ENCODE measurements at places on chromosomes 5 and 9.

DNA sequence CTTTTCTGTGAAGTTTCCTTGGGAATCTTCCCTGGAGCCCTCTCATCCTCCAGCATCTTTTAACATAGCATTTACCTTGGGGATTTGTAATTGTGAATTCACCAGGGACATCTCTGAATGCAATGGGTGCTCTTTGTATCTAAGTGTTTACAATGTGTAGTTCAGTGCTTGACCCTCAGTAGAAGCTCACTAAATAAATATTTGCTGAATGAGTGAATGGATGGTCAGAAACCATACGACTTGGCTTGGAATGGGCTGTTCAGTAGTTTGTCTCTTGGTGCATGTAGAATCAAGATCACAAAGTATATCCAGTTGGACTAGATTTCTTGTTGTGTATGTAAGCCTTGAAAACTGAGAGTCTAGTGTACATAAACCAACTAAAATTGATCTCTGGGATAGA, 81.8 kb upstream of the MEF2C start:
- peak; percentile 67 for DNase-seq

DNA sequence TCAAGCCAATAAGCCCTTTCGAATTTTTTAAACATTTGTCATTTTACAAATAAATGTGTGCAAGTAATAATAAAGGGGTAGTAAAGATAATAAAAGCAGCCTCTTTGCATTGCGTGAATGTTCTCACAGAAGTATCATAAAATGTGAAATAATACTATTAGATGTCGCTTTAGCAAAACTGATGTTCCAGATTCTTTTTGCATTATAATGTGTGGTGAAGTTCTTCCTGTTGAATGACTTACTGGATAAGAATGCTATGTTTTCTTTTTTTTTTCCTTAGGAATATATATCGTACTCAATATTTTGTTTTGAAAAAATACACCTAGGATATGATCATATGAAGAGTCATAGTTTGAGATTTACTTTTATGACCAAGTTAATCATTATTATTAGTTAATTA, 85.2 kb upstream of the CDH12 start:
- DNase-seq: no peak

DNA sequence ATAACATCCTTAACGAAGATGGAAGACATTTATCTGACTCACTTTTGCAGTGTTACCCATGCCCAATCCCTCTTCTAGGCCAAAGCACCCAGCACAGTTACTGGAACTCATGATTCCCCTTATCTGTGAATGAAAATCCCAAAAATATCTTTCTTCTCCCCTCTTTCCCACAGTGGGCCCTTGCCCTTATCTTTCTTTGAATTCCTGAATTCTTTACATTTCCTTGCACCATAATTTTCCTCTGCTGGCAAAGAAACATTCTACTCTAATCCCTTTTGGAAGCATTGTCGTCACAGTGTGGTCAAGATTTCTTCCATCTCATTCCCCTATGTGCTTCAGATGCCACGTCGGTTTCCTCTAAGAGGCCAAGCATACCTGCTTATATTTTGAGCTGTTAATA, 135.9 kb upstream of the LIFR start:
- no peak for DNase-seq

- no peak for DNase-seq
These were observed 331.2 kb upstream of the DAB2 start for GRCh38 chr5:39755986-39756385.

DNA sequence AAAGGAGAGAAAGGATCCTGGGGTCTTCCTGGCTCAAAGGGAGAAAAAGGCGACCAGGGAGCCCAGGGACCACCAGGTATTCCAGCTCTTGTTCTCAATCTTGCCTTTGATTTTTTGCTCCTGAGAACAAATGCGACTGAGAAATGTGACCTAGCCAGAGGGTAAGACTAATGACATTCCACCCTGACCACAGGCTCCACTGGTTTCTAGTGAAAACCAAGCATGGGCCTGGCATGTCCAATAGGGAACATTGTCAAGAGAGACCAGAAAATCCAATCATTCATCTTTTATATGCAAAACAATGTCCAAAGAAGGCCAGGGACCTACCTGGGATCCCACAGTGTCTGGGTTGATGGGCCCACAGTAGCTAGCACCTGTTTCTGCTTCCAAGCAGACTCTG, 50.3 kb upstream of the TGFBR1 start:
- no peak for DNase-seq

DNA sequence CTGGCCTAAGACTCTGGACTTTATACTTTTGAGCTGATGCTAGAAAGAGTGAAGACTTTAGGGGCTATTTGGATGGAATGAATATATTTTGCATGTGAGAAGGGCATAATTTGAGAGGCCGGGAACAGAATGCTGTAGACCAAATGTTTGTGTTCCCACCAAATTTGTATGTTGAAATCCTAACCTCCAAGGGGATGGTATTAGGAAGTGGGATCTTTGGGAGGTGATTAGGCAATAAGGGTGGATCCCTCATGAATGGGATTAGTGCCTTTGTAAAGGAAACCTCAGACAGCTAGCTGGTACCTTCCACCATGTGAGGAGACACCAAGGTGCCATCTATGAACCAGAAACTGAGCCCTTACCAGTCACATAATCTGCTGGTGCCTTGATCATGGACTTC, 165.1 kb upstream of the S1PR3 start:
- DNase-seq: no peak

DNA sequence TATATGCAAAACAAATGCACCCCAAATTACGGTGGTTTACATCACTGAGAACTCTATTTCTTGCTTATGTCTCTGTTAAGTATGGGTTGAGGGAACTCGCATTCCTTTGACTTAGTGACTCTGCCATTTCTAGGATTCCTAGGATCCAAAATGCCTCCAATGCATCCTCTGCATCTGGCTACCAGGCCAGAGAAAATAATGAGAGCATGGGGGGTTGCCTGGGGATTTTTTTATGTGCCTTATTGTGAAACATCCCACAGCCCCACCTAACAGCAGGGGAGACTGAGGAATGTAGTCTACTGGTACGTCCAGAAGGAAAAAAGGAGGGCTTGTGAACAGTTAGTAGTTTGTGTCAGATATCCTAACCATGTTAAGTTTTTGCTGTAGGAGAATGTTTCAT, 466.0 kb upstream of the ARRDC3 start:
- DNase-seq: no peak

- DNase-seq: no peak
These were observed 15.4 kb upstream of the ZNF622 start for GRCh38 chr5:16480821-16481538.

DNA sequence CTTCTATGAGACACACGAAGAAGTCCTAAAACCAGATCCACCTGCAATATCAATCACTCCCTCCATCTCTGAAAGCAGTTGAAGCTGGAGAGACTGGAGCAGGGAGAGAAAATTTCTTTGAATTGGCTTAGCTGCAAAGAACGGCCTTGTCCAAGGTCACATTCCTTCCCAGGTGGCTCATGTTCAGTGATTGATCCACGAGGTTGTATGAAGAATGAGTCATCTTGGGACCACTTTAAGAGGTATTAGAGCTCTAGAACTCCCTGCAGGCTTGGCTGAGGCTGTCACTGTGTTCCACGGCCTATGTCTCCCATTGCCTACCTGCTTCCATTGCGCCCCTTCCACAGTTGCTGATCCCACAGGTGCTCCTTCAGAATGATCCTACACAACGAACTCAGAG, 68.2 kb downstream of the HMHB1 start:
- DNase-seq: no peak

DNA sequence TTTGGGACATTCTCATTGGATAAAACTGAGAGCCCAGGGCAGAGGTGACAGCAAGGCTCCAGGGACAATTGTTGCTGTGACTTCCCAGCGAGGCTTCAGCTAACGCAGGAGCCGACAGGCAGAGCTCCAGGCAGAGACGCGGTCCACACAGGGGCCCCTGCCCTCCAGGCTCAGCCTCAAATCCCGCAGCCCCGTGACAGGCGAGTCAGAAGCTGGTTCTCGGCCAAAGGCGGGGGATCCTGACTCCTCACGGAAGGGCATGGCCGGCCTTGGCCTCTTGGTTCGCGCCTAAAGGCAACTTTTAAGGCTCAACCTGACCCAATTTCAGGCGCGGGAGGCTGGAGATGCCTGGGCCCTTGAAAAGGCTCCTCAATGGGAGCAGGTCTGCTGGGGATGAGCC, 21.3 kb downstream of the SLC12A7 start:
- DNase-seq: no peak

- DNase-seq: no peak
These were observed 18.9 kb downstream of the SQSTM1 start for GRCh38 chr5:179839328-179840256.

GRCh38 chr5:83253720-83254119, 176.4 kb downstream of the XRCC4 start:
- DNase-seq: no peak

DNA sequence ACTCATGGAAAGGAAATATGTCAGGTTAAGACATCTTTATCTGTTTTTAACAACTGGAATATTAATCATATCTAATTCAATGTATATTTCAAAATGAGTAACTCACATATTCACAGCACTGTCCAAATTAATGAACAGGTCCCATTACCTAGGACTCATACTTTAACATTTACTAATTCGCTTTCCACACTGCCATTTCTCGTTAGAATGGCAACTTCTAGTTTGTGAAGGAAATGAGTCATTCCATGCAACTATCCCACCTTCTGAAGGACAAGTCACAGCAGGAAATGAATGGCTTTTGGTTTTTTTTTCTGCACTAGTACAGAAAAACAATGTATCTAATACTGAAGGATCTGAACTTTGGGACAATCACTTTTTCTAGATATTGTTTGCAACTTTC, 24.6 kb upstream of the IFNK start:
- no peak for DNase-seq

DNA sequence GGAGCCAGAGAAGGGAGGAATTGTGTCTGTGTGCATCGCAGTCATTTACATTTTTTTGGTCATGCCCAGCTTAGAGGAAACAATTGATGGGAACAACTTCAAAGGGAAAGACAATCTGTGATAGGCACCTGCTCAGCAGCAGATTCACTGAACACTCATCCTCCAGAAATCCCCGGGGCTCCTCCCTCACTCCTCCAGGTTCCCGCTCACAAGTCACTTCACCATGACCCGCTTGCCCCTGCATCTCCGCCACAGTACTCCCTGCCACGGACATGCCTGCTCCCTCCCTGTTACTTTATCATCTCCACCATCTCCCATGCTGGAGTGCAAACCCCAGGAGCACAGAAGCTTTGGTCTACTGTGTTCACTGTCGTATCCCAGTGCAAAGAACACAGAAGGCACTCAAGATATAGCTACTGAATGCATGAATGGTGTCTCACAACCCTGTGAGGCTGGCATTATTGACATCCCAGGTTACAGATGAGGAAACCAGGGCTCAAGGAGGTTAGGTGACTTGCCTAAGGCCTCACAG, 16.2 kb downstream of the LHX6 start:
- no peak for DNase-seq

DNA sequence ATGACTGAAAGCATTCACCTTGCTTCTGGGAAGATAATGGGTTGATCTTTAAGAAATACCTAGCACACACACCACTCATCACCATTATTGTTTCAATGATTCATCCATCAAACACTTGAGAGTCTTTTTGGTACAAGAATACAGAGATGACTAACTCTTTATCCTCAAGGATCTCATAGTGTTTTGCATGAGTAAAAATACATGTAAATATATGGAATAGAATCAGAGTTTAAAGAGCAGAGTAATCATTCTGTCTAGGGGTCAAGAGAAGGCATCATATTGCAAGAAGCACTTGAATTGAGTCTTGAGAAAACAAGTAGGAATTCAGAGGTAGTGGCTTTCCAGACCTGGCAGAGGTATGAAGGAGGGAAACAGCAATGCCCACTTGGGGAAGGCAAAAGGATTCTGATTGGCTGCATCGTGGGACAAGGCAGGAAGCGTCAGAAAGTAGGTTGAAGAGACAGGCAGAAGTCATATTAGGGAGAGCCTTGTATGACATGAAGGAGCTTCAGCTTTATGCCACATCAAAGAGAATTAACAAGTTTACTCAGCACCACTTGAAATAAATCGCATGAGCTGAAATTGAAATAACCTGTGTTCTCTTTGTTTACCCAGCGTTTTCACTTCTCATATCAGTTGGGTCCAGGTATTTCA, 542.5 kb downstream of the TLE1 start:
- DNase-seq: peak; percentile 84

DNA sequence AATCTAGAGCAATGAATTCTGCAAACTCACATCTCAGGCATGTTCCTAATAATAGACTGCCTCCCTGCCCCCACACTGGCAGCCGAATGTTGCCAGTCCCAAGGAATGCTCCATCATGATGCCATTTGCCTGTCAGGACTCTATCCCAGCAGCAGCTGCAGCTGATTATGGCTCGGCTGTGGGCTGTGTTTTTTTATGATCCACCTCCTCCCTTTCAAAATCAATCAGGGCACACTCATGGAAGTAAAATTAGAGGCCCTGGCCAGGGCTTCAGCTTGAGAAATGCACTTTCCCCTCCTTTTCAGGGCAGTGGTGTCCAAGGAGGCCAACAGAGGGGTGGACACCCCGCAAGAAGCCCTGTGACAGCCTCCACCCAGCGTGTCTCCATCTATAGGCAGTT, 176.7 kb upstream of the S1PR3 start:
- DNase-seq: no peak

DNA sequence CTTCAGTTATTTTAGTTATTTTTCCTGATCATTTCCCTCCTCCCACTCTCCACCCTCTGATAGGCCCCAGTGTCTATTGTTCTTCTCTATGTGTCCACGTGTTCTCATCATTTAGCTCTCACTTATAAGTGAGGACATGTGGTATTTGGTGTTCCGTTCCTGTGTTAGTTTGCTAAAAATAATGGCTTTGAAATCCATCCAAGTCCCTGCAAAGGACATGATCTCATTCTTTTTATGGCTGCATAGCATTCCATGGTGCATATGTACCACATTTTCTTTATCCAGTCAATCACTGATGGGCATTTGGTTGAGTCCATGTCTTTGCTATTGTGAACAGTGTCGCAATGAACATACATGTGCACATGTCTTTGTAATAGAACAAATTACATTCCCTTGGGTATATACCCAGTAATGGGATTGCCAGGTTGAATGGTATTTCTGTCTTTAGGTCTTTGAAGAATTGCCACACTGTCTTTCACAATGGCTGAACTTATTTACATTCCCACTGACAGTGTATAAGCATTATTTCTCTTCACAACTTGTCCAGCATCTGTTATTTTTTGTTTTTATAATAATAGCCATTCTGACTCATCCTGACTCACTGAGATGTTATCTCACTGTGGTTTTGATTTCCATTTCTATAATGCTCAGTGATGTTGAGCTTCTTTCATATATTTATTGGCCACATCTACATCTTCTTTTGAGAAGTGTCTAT, 17.2 kb upstream of the DIRAS2 start:
- no peak for DNase-seq

DNA sequence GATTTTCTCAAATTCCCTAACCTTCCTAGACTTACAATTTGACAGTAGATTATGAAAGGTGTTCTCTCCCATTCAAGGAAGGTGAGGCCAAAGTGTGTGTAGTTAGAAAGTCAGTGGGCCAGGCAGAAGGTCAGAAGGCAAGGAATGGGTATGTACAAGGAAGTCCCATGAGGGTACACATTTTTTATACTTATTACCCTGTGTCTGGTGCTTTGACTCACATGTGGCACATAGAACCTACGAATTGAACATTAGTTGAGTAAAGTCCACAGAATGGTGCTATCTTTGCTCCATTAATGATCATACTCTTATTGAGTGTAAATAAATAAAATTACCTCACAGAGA, 55.4 kb downstream of the IQGAP2 start:
- no peak for DNase-seq

Measured in NCI-H510A treated with DMSO at 0.1 percent for 48 hours (cell line).